ENCODE measurements at places on chromosomes 7 and 10. TPM values are rescaled to one million over a fixed set of nuclear protein-coding genes. Genes with fewer than 3 reads are reported as not detected.

Gene SPDYE3
- not detected for polyA plus RNA-seq

Gene RARRES2
- polyA plus RNA-seq: not detected

Gene ADAMTS14
- polyA plus RNA-seq: not detected

Gene VAX1
- 0.70 TPM for polyA plus RNA-seq

Gene MTPN
- polyA plus RNA-seq: 127 TPM

Gene CYP3A7
- not detected for polyA plus RNA-seq

Gene ENTPD1
- polyA plus RNA-seq: 0.57 TPM

Gene GALNT17
- polyA plus RNA-seq: 17.6 TPM

Gene CCL24
- polyA plus RNA-seq: not detected

Gene ASZ1
- not detected for polyA plus RNA-seq

Gene SH3PXD2A
- polyA plus RNA-seq: 5.2 TPM

Gene ITPRID1
- not detected for polyA plus RNA-seq

Gene TSPAN12
- 2.2 TPM for polyA plus RNA-seq

Gene C10orf105
- 0.11 TPM for polyA plus RNA-seq

Gene PRPS1L1
- not detected for polyA plus RNA-seq

Gene SKAP2
- 3.7 TPM for polyA plus RNA-seq

Gene MCM10
- 0.70 TPM for polyA plus RNA-seq

Gene NPSR1
- polyA plus RNA-seq: not detected

Gene UCN3
- not detected for polyA plus RNA-seq
